ENCODE measurements at places on chromosomes 4 and X.

GRCh38 chr4:40621592-40622512, 7.8 kb downstream of the RBM47 start:
- no peak for DNase-seq

DNA sequence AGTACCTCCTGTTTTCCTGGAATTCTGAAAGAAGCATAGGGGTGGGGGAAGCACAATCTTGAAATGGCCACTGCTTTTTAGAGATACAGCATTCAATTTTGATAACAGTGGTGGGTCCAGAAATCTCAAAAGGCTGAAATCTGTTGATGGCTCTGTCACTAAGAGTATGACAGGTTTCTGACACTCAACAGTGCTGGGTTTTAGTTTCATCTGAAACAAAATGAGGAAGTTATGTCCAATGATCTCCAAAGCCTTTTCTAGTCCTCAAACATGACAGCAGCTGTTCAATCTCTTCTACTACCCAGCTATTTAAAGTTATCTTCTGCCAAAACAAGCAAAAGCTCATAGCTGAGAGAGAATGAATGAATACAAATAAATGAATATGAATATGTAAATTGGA, 110.5 kb downstream of the IL1RAPL1 start:
- no peak for DNase-seq

GRCh38 chrX:100512471-100512870, 72.3 kb upstream of the TNMD start:
- no peak for DNase-seq

- DNase-seq = no peak
Measured at GRCh38 chr4:83947830-83948193, 411.9 kb downstream of the GPAT3 start.

DNA sequence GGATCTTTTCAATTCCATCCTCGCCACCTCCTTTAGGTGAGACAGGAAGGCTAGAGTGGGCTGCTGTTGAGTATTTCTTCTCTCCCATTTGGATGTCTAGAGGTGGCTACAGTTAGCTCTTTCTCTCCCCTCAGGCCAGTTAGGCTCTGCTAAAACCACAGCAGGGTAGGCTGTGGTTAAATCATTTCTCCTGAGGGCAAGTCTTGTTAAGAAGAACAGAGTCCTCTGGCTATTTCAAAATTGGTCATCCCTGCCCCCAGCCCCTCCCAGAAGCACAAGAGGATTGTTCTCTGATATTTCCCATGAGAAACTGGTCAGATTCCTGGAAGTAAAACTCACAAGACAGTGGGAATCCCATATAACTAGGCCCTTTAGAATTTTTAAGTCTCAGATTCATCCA, 1359.5 kb downstream of the TECRL start:
- DNase-seq = no peak

- no peak for DNase-seq
Measured at GRCh38 chr4:90317785-90318184, 190.6 kb downstream of the CCSER1 start.

- no peak for DNase-seq
Measured at GRCh38 chr4:1321946-1322650, 24.9 kb upstream of the UVSSA start.

- DNase-seq = no peak
Measured at GRCh38 chr4:97868097-97868496, 275.2 kb downstream of the STPG2 start.

DNA sequence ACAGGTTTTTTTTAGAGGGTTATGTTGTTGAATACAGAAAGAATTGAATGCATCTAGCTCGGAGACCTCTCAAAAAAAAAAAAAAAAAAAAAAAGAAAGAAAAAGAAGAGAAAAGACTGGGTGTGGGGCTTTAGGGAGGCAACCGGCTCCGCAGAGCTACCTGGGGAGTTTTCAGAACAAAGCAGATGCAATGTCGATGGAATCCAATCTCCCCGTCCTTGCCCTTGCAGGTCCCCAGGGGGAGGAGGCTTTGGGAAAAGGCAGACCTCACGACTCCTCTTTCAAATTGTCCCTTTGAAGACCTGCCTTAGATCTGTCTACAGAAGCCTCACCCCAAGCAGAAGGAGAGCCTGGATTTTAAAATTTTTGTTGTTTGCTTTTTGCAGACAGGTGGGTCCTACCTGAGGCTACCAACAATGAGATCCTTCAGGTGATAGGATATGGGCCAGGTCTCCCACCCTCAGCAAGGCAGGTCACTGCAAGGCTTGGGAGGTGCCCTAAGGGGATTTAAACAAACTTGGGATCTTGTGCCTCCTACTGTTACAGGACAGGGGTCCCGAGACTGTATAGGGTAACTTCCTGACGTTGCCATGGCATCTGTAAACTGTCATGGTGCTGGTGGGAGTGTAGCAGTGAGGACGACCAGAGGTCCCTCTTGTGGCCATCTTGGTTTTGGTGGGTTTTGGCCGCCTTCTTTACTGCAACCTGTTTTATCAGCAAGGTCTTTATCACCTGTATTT, 75.2 kb upstream of the PRKX start:
- DNase-seq = no peak

DNA sequence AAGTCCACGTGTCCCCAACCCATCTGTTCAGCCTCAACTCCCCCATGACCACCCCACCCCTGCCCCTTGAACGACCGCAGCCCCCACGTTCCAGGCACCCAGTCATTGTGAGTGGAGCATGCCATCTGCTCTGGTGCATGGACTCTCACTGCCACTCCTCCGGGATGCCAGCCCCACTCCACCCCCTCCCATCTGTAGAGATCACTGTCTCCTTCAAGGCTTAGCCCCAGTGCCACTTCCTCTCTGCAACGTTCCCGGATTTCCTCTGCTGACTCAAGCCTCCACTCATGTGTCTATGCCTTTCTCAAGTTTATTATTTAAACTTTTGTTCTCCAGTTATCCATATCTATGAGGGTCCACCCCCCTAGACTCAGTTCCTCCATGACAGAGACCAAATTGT, 54.0 kb downstream of the MAML3 start:
- no peak for DNase-seq

- no peak for DNase-seq
Measured at GRCh38 chr4:76449362-76449767, 14.3 kb downstream of the SHROOM3 start.

DNA sequence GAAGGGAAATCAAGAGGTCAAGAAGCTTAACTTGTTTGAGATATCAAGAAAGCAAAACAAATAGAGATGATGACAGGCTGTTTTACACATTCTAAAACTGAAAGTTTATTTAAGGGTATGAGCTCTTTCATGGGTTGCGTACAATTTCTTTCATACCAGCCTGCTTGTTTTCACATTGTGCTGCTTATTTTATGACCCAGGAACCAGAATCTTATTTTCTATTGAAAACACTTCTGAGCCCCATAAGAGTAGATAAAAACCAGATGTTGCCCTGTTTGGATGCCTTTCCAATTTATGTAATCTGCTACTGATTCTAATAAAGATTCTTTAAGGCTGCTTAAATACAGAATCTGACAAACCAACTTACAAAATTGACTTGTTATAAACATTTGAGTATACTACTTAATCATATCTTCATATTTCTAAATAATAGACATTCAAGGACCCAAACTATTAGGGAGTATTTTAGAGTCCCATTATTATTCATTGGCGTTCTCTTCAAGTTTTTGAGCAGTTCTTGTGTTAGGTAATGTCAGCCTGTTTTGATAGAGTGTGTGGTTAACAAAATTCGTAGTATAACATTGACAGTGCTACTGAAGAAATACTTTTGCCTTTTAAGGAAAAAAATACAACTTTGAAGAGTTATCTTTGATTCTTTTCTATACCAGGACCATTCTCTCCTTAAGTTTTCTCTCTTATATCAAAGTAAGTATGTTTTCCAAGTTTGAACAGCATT, 74.4 kb downstream of the PDLIM5 start:
- DNase-seq = no peak

DNA sequence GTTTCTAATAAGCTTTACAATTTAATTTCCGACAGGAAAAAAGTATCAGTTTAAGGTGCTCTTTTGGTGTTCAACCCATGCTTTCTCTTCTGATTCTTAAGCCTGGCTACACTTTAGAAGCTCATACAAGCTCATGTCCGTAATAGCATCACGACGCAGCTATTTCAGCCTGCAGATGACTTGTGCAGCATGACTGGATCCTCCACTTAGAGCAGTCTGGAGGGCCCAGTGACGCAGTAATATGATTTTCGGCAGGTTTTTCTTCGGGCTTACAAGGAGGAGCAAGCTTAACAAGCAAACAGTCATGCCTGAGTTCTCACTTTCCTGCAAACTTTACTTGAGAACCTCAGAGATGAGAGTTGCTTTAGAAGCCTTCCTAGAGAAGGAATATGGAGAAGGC, 85.3 kb upstream of the MAML3 start:
- DNase-seq = peak; percentile 16

DNA sequence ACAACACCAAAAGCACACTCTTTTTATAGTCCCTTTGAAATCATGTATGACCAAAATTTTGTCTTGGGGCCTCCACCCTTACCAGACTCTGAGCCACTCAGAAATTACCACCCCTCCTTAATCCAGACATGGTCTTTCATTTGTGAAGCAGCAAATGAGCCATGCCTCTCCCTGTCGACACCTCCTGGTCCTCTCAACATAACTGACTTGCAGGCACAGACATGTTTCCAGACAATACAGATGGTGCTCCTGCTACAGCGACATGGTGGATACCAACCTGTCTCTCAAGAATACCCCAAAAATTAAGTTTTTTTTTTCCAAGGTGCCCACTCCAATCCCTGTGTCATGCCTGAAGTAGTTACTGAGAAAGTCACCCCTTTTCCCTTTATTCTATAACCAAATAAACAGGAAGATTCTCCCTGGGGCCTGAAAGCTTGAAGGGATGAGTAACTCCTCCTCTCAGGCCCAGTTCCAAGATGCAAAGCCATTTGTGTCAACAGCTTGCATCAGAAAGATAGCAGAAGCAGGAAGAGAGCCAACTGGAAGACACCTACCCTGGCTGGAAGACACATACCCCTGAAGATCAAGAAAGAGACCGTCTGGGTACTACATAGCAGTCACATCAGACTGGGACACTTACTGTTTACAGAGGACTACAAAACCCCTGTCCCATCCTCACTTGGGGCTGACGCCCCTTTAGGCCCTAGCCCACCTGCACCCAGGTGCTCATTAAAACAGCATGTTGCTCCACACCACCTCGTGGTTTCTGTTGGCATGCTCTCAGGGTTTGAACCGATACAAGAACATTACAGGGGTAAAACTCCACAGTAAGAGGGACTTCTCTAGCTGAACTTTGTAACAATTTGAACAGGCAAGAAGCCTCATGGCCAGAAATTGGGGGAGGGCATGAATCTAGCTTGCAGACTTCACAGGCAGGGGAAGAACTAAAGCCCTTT, 5.5 kb upstream of the UGT2B17 start:
- no peak for DNase-seq

DNA sequence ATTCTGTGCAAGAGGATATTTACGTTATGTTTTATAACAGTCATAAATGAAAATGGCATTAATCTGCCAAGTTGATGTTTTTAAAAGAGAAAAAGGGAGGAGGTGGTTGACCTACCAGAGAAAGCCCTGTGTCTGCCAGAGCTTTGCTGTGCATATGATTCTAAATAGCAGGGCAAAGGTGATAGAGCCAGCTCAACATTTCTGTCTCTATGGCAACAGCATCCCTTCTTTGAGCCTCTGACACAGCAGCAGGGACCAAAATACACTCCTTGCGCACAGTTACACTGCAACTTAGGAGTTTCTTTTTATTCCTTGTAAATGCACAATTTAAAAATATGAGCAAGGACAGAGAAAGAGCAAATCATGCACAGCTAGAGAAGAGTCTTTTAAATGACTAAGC, 133.3 kb upstream of the RAI2 start:
- no peak for DNase-seq

GRCh38 chrX:13493659-13494058, 75.7 kb upstream of the EGFL6 start:
- no peak for DNase-seq

- no peak for DNase-seq
Measured at GRCh38 chr4:82419451-82419850, 10.8 kb downstream of the HNRNPDL start.

All from NCI-H1105 (cell line).